ENCODE measurements at places on chromosomes 3 and 15. TPM values are rescaled to one million over a fixed set of nuclear protein-coding genes. Genes with fewer than 3 reads are reported as not detected.

GRCh38 chr3:27800261-27800660, 78.1 kb upstream of the EOMES start:
- no peaks in the 10 kb centered on the region for H3K36me3 ChIP-seq
- H3K4me3 ChIP-seq = no peak overlapping the region
- DNase-seq = peak; percentile 11
- peaks cover 22% of the 10 kb centered on the region for H3K4me1 ChIP-seq
- H3K27me3 ChIP-seq = no peaks in the 10 kb centered on the region

- peak; percentile 31 for DNase-seq
- no peaks in the 10 kb centered on the region for H3K4me1 ChIP-seq
- H3K27me3 ChIP-seq = peaks cover 6% of the 10 kb centered on the region
- no peak overlapping the region for H3K27ac ChIP-seq
- H3K4me3 ChIP-seq = no peak overlapping the region
- H3K36me3 ChIP-seq = no peaks in the 10 kb centered on the region
Measured at GRCh38 chr3:100634493-100635272, 25.3 kb downstream of the ADGRG7 start.

GRCh38 chr3:135514060-135514448, 451.5 kb upstream of the PPP2R3A start:
- no peaks in the 10 kb centered on the region for H3K4me1 ChIP-seq
- H3K27me3 ChIP-seq = no peaks in the 10 kb centered on the region
- DNase-seq = no peak
- no peak overlapping the region for H3K27ac ChIP-seq

- DNase-seq = no peak
- H3K4me1 ChIP-seq = peaks cover 39% of the 10 kb centered on the region
- peaks cover 12% of the 10 kb centered on the region for H3K36me3 ChIP-seq
- H3K4me3 ChIP-seq = no peak overlapping the region
- H3K27me3 ChIP-seq = peaks cover 17% of the 10 kb centered on the region
Measured at GRCh38 chr3:15651396-15651795, 49.9 kb downstream of the BTD start.

DNA sequence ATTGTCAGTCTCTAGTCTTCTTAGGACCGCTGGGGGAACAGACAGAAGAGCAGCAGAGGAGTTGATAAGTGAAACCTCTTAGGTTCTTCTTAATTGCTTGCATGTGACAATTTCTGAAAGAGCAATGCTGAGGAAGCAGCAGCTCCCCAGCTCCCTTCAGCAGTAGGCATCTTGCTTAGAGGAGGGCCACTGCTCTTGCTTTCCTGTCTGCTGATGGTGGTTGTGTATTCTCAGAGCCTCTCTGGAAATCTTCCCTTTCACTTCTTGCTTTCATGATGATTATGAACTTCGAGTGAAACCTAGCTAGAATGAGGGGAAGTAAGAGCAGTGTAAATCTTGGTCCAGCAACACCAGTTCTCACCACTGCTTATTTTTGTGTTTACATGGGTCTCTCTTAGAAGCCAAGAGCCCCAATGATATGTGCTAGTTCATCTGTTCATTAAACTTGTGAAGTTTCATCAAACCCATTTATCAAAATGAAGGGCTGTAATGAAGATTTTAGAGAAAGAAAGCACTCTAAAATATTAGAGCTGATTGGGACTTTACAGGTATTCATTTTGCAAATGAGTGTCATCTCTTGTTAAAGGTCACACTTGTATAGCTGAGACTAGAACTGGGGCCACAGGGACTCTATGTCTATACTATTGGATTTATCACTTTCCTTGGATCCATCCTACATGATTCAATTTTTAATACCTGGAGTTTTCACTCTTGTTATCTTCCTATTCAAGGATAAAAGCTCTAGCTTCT, 246.7 kb downstream of the LPP start:
- DNase-seq = peak; percentile 23
- H3K4me3 ChIP-seq = peak overlapping the region; percentile 36
- H3K36me3 ChIP-seq = no peaks in the 10 kb centered on the region

DNA sequence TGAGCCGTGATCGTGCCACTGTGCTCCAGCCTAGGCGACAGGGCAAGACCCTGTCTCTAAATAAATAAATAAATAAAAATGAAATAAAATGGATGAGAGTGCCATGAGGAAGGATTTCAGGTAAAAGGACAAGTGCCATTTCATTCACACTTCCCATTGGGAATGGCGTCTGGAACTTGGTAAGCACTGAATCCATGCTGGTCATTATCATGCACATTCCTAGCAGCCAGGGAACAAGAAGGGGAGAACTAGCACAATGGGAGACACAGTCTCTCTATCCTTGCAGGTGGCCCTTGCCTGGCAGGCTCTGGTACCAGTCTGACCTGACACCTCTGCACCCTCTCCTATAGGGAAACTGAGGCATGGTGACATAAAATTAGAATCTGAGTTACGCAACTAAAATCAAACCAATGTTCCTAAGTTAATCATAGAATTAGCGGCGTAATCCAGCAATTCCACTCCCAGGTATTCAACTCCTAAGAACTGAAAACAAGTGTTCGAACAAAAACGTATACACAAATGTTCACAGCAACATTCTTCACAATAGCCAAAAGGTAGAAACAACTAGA, 70.8 kb upstream of the MFGE8 start:
- H3K36me3 ChIP-seq = no peaks in the 10 kb centered on the region
- no peaks in the 10 kb centered on the region for H3K27me3 ChIP-seq
- DNase-seq = no peak
- H3K4me3 ChIP-seq = no peak overlapping the region
- H3K4me1 ChIP-seq = no peaks in the 10 kb centered on the region
- no peak overlapping the region for H3K27ac ChIP-seq

GRCh38 chr3:64667138-64667537, 20.7 kb downstream of the ADAMTS9 start:
- DNase-seq = no peak
- no peaks in the 10 kb centered on the region for H3K36me3 ChIP-seq
- no peak overlapping the region for H3K4me3 ChIP-seq
- H3K27me3 ChIP-seq = no peaks in the 10 kb centered on the region
- H3K27ac ChIP-seq = no peak overlapping the region

Gene NOX5
- total RNA-seq = not detected

DNA sequence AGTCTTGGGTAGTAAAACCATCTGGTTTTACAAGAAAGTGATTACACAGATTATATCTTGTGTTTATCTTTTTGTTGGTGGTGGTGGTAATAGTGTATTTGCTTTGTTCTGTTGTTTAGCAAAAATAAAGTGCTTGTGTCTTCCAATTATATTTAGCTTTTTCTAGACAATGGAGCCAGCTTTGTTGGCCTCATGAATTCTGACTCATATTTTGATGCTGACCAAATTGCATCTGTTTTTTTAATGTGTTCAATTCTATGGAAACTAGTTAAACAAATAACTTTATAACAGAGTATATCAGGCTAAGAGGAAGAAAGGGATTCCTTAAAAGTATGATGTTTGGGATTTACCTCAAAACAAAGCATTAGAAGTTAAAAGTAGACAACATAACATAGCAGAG, 69.3 kb upstream of the BFSP2 start:
- no peaks in the 10 kb centered on the region for H3K27me3 ChIP-seq
- H3K27ac ChIP-seq = no peak overlapping the region
- no peak overlapping the region for H3K4me3 ChIP-seq
- no peak for DNase-seq
- no peaks in the 10 kb centered on the region for H3K36me3 ChIP-seq

- H3K4me3 ChIP-seq = peak overlapping the region; percentile 13
- peak; percentile 21 for DNase-seq
- H3K27me3 ChIP-seq = no peaks in the 10 kb centered on the region
- H3K4me1 ChIP-seq = peaks cover 68% of the 10 kb centered on the region
- peak overlapping the region; percentile 62 for H3K27ac ChIP-seq
Measured at GRCh38 chr3:112379020-112379690, 46.2 kb downstream of the CD200 start.

DNA sequence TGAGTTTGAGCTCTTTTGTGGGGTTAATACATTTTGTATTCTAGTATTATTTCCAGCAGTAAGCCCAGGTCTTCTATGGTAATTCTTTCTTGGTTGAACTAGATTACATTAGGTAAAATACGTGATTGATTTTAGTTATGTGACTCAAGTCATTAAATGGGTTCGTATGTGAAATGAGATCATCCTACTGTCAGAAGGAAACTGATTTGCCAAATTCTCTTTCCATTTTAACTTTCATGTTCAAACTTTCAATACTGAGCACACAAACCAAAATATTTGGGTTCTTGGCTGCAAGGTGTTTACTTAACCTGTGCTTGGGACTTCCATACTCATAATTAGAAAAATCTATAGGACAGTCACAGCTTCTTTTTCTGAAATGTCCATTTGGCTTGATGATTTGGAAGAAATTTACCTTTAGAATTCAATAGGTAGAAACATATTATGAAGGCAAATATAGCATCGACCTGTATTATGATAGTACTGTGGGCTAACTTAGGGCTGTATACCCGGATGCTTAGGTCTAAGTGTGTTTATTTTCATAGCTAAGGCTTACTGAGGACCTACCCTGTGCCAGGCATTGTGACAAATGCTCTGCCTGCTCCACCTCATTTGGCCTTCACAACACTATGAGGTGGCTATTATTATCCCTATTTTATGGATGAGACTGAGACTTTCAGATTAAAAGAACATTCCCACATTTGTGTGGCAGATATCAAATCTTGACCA, 631.8 kb upstream of the GRM7 start:
- no peak overlapping the region for H3K27ac ChIP-seq
- DNase-seq = no peak
- H3K36me3 ChIP-seq = no peaks in the 10 kb centered on the region
- H3K27me3 ChIP-seq = no peaks in the 10 kb centered on the region

DNA sequence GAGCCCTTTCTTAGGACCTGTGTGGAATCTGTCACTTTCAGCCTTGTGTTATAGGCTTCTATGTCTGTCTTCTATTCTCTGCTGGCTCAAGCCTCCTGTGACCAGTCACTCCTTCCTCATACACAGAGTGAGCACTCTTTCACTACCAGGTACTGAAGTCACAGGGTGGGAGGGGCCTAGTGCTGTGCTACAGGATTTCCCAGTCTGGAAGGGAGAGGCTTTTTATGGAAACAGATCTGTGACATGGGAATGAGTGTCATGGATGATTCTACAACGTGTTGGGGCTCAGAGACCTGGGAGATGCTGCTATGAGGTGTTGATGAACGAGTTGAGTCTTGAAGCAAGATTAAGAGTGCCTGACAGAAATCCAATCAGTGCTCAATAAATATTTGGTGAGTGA, 100.5 kb downstream of the PDCD6IP start:
- H3K27me3 ChIP-seq = no peaks in the 10 kb centered on the region
- no peak for DNase-seq
- no peaks in the 10 kb centered on the region for H3K36me3 ChIP-seq
- no peaks in the 10 kb centered on the region for H3K4me1 ChIP-seq
- H3K27ac ChIP-seq = no peak overlapping the region

DNA sequence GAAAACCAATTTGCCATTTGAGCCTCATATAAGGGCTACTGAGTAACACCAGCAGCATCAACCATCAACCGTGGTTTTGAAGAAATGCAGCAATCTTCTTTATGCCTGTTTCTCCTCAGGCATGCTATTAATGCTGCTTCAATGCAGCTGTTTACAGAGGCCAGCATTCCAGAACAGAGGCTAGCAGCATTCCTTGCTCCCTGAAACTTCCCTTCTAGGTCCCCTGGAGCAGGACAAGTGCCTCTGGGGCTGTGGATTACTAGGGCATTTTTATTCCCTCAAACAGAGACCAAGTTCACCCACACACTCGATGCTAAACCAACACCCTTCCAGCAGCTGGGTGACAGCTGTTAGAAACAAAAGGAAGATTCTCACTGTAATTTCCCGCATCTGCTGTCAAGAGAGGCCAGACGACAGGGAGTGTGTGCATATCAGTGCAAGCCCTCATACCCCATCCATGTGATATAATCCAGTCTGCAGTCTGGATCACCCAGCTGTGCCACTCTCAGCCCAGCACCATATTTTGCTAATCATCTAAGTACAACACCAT, 57.5 kb downstream of the HOMER2 start:
- no peaks in the 10 kb centered on the region for H3K4me1 ChIP-seq
- no peak overlapping the region for H3K4me3 ChIP-seq
- H3K36me3 ChIP-seq = no peaks in the 10 kb centered on the region
- H3K27ac ChIP-seq = no peak overlapping the region

- no peak overlapping the region for H3K4me3 ChIP-seq
- H3K27me3 ChIP-seq = no peaks in the 10 kb centered on the region
- no peak for DNase-seq
- H3K4me1 ChIP-seq = no peaks in the 10 kb centered on the region
Measured at GRCh38 chr3:175502155-175502554, 643.0 kb downstream of the NAALADL2 start.

DNA sequence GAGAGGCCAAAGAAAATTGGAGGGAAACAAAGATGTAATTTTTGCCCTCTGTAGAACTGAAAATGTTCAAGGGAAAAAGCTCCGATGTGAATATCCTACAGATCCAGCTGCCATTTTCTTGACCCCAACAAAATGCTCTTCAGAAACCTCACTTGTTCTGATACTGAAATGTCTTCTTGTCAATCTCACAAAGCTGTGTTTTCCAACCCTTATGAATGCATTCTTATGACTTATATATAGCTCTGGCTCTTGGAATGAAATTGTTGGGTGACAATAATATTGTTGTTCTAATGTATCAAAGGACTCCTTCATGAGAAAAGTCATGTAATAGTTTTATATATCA, 157.1 kb upstream of the TGFBR2 start:
- H3K4me3 ChIP-seq = no peak overlapping the region
- no peak overlapping the region for H3K27ac ChIP-seq
- DNase-seq = no peak
- no peaks in the 10 kb centered on the region for H3K27me3 ChIP-seq
- H3K36me3 ChIP-seq = no peaks in the 10 kb centered on the region

Gene SAMD7
- total RNA-seq = not detected

Gene PLAAT1
- not detected for total RNA-seq

DNA sequence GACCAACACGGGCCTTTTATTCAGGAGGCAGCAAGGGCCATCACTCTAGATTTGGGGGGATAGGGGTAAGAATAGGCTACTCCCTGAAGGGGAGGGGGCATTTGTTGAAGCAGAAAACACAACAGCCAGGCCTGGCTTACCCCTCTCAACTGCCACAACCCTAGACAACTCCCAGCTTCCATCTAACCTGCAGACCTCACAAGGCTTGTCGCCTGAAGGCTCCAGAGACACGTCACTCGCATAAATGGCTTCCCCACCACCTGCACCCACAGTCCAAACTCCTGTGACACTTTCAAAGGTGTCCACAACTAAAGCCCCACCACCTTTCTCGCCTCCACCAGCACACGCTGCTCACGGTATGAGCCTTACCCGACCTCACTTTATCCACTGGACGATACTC, 14.9 kb downstream of the POLG start:
- H3K4me3 ChIP-seq = no peak overlapping the region
- no peak for DNase-seq
- peaks cover 37% of the 10 kb centered on the region for H3K36me3 ChIP-seq
- no peak overlapping the region for H3K27ac ChIP-seq
- H3K27me3 ChIP-seq = no peaks in the 10 kb centered on the region
- H3K4me1 ChIP-seq = peaks cover 15% of the 10 kb centered on the region

Measured in activated T-cell treated with anti-CD3 and anti-CD28 coated beads, Interleukin-2, amount 50 U/mL, for 72 hours (primary cell).